HCT116 (cell line): ENCODE measurements at places on chromosomes 5 and 9. TPM values are rescaled to one million over a fixed set of nuclear protein-coding genes. Genes with fewer than 3 reads are reported as not detected.
A peak's percentile ranks its signal among the peaks of the same experiment; 100 is the strongest.

Gene NAIP
- total RNA-seq: 7.0 TPM

Gene GGTA1
- total RNA-seq: not detected

Gene FOXD4L6
- 0.54 TPM for total RNA-seq

GRCh38 chr5:159440235-159440634 lies 109.9 kb upstream of the IL12B start:
- H3K4me1 ChIP-seq: no peaks in the 10 kb centered on the region; the same call in 1 of the 2 replicates
- H3K27ac ChIP-seq: no peak overlapping the region
- no peak for DNase-seq
- H3K4me3 ChIP-seq: no peak overlapping the region

DNA sequence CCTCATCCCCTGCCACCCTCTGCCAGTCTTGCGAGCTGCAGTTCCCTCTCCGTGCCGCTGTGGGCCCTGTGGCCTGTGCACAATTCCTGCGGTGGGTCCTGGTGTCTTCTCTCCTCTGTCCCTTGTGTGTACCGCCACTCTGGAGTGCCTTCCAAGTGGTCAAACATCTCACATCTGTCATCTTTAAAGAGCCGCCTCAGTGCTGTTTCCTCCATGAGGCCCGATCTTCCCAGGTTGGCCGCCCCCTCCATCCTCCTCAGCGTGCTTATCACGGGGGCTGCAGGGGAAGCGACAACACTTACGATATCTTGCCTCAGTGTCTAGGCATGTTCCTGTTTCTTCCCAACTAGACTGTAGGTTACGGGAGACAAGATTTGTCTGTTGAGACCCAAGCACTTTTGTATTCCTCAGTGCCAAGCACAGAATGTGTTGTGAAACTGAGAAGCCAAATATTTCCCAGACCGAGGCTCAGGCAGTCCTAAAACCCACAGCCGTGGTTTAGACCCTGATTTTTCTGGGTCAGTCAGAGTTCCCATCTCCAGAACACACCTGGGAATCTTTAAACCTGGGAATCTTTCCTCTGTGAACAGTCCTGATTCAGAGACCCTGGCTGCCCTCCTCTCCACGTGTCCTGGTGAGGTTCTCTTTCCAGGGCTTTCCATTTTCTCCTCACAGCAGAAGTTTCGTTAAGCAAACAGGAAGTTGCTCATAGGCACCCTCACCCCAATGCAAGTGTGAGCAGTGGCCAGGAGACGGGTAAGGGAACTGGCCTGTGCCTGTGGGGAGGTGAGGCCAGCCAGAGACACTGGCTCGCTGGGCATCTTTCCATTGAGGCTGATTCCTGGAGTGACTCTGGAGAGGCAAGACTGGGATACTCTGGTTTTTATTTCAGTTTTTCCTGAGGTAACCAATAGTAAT lies 28.8 kb downstream of the SLC46A2 start:
- no peaks in the 10 kb centered on the region for H3K27me3 ChIP-seq
- H3K27ac ChIP-seq: no peak overlapping the region
- H3K4me1 ChIP-seq: peaks cover 12% of the 10 kb centered on the region
- no peak overlapping the region for H3K4me3 ChIP-seq
- no peaks in the 10 kb centered on the region for H3K36me3 ChIP-seq

DNA sequence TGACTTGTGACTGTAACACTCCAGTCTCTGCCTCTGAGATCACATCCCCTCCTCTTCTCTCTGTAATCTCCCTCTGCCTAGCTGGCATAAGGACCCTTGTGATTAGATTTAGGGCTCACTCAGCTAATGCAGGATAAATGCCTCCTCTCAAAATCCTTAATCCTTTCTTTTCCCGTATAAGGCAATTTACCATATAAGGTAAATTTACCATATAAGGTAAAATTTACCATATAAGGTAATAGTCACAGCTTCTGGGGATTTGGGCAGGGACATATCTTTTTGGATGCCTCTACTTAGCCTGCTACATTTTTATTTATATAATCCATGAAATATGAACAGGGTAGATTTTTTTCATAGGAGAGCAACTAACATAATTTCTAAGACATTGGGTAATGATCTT lies 318.0 kb upstream of the PUM3 start:
- H3K27ac ChIP-seq: no peak overlapping the region
- H3K36me3 ChIP-seq: no peaks in the 10 kb centered on the region
- no peak for DNase-seq
- no peaks in the 10 kb centered on the region for H3K4me1 ChIP-seq

DNA sequence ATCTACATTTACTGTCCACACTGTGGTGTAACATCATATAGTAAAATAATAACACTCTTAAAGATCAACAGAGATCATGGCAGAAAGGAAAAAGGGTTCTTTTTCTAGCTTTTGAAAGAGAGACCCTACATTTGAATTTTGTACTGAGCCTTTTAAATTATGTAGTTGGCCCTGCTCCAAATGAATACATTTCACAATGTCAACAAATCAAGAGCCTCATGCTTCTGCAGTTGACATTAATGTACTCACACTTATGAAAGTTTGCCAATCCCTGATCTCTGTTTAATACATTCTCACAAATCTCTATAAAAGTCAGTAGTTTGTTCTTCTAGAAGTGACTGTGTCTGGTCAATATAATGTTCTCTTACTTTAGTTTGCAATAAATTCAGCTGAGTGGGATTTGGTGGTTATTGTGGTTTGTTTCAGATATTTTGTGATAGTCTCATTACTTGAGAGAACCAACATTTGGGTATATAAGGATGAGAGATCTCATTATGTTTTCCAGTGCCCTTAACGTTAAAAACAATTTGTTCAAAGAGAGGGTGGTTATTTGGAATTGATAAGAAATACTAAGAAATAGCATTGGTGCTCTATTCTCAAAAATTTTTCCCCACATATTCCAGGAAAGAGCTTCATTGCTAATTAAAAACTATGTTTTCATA lies 277.8 kb upstream of the FTMT start:
- DNase-seq: no peak
- H3K27me3 ChIP-seq: no peaks in the 10 kb centered on the region
- H3K36me3 ChIP-seq: no peaks in the 10 kb centered on the region
- H3K4me3 ChIP-seq: no peak overlapping the region

DNA sequence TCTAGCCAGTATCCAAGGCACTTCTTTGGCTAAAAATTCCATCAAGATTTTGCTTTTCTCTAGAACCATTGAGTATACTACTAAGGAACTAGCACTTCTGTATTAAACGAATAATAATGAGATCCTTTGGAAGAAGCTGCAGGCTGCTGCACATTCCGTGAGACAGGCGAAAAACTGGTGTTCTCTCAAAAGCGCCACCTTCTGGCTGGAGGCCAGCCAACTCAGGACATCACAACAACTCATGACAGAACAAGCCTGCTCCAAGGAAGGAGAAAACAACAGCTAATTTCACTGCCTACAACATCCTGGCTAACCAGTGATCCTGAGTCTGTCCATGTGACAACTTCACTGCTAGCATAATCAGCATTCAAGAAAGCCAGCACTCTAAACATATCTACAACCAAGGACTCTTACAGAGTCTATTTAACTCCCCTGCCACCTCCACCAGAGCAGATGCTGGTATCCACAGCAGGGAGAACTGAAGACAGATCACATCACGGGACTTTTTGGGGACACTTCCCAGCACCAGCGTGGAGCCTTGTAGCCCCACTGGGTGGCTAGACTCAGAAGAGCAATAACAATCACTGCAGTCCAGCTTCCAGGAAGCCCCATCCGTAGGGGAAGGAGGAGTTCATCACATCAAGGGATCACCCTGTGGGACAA lies 150.5 kb downstream of the YTHDC2 start:
- H3K27me3 ChIP-seq: no peaks in the 10 kb centered on the region
- H3K27ac ChIP-seq: no peak overlapping the region
- no peaks in the 10 kb centered on the region for H3K4me1 ChIP-seq
- peak; percentile 51 for DNase-seq
- H3K4me3 ChIP-seq: no peak overlapping the region

DNA sequence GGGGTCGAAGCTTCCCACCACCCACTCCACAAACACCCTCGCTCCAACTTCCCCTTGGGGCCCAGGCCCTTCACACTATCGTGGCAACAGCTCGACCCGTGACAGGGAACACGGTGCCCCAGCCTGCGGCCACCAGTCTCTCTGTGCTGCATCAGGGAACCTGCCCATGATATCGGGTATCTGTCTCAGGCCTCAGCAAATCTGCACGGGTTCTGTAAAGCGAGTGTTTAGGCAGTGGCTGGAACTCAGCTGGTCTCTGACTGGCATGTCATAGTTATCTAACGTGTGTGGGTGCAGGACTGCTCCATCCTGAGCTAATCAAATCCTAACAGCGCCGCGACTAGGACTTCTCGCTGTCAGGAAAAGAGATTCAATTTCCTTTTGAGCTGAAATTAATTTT lies 42.9 kb downstream of the DBH start:
- H3K4me1 ChIP-seq: no peaks in the 10 kb centered on the region
- no peak overlapping the region for H3K27ac ChIP-seq
